ENCODE measurements at places on chromosomes 12 and 14. TPM values are rescaled to one million over a fixed set of nuclear protein-coding genes. Genes with fewer than 3 reads are reported as not detected.
A peak's percentile ranks its signal among the peaks of the same experiment; 100 is the strongest.

- no peak for DNase-seq
Measured at GRCh38 chr12:52226446-52226845, 6.6 kb upstream of the KRT7 start.

DNA sequence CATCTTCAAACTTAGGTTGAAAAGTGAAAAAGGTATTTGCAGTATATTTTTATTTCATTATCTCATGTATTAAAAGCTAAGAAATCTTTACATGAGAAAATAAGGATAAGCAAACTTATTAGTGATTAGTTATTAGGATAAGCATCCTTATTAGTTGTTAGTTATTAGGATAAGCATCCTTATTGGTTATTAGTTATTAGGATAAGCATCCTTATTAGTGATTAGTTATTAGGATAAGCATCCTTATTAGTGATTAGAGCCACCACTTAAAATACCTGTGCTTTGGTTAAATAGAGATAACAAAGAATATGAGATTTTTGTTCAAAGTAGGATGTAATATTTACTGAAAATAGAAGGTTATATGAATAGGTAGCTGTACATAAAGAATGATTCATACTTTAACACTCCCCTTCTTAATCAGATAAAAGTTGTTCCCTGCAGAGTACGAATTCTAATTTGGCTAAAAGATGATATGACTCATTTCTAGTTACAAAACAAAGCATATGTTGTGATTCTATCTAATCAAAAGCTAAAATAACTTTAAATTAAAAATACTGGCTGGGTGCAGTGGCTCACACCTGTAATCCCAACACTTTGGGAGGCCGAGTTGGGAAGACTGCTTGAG, 56.4 kb downstream of the KDM5A start:
- DNase-seq: peak; percentile 71

Gene RDH16
- 1.6 TPM for total RNA-seq

DNA sequence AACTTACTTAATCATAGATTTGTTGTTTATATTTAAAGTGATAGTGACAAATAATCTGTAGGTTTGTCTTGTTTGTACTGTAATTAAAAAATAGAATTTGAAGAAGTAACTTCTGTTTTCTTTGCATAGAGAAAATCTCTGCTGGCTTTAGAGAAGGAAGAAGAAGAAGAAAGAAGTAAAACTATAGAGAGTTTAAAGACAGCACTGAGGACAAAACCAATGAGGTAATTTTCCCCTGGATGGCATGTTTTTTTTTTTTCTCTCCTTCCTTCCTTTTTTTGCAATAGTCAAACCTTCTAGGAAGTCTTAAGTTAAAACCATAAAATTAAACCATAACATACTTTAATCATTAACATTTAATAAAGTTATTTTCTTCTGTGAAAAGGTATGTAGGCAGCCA, 131.9 kb downstream of the DAAM1 start:
- DNase-seq: no peak

DNA sequence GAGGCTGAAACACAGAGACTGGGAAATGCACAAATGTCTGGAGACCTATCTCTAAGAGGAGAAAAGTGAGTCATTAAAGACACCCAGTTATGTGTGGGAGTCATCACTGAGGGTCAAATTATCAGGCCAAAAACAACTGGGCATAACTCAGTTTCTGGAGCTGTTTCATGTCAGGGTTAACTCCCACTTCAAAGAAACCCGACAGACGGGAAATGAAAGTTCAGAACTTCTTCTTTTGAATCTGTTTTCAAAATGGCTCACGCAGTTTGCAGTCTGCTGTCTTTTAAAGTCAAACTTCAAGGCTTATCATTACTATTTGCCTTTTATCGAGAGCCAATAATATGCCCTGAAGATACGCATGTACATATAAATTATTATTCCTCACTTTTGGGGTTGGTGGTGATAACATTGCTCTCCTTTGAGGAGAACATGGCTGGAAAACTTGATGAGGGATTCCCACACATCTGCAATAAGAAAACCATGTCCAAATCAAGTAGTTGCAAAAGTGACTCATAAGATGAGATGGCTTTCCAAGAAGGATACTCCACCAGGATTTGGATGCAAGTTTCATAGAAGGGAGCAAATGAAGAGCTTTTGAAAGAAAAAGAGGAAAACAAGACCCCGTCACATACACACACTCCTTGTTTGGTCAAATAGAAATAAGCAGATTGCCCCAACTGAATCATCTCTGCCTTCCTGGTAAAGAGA, 341.4 kb downstream of the ADAMTS20 start:
- DNase-seq: peak; percentile 36

DNA sequence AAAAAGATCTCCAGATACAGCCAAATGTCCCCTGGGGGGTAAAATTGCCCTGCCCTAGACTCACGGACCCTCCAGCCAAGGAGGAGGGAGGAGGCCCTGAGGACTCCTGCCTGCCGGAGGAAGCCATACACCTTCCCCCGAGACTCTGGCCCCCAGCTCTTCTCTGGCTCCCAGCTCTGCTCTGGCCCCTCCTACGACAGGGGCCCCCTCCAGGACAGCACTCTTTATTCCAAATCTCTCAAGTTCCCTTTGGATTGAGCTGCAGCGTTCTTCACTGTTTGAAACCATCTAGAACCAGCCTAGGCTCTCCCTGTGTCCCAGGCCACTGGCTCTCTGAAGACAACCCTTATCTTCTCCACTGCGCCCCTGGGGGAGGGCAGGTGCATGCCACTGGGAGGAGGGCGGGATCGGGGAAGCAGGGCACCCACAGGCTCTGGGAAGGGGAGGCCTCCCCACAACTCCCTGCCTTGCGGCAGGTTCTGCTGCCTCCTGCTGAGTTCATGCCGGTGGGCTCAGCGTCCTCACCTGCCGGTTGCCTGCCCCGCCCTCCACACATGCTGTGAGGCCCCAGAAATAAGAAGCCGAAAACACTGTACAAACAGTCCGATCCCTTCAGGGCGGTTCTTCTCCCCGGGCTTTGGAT, 112.7 kb downstream of the DICER1 start:
- no peak for DNase-seq

Gene COX8C
- not detected for total RNA-seq

Gene SUSD6
- 3.9 TPM for total RNA-seq

Gene ASIC1
- total RNA-seq: 1.3 TPM

DNA sequence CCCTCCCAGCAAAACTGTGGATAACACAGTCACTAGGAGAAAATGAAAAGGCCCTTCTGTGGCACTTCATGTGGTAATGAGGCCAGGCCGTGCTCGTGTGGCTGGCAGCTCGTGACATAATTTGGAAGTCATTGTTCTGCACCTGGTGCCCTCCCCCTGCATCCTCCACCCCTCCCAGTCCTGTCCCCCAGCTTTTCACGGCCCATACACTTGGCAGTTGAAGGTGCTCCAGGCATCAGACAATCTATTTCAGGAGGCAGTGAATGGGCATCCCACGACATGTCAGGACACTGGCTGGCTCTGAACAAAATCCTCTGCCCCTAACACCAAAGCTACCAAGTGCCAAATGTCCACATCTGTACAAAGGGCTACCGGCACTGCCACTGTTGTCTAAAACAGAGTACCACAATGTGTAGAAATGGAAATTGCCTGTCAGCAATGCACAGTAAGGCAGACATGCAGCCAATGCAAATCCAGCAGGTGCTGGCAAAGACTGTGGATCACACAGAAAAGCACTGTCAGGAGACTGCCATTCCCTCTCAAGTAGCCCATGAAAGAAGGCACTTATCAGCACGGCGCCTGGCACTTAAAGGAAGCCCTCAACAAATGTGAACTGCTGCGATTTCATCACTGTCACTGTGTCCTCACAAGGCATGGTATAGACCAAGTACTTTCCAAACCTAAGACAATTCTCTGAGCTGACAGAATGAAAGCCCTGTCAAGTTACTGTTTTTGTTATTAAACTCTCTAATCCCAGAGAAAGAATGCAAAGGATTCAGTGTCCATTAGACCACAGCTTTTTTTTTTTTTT, 39.1 kb downstream of the CORO1C start:
- peak; percentile 62 for DNase-seq

Gene TMPRSS12
- total RNA-seq: not detected

- peak; percentile 46 for DNase-seq
Measured at GRCh38 chr14:94681300-94682060, 69.3 kb downstream of the SERPINA3 start.

Gene OR2AP1
- total RNA-seq: not detected

- no peak for DNase-seq
Measured at GRCh38 chr14:55500219-55500701, 59.8 kb upstream of the TBPL2 start.

Gene TMEM179
- not detected for total RNA-seq

DNA sequence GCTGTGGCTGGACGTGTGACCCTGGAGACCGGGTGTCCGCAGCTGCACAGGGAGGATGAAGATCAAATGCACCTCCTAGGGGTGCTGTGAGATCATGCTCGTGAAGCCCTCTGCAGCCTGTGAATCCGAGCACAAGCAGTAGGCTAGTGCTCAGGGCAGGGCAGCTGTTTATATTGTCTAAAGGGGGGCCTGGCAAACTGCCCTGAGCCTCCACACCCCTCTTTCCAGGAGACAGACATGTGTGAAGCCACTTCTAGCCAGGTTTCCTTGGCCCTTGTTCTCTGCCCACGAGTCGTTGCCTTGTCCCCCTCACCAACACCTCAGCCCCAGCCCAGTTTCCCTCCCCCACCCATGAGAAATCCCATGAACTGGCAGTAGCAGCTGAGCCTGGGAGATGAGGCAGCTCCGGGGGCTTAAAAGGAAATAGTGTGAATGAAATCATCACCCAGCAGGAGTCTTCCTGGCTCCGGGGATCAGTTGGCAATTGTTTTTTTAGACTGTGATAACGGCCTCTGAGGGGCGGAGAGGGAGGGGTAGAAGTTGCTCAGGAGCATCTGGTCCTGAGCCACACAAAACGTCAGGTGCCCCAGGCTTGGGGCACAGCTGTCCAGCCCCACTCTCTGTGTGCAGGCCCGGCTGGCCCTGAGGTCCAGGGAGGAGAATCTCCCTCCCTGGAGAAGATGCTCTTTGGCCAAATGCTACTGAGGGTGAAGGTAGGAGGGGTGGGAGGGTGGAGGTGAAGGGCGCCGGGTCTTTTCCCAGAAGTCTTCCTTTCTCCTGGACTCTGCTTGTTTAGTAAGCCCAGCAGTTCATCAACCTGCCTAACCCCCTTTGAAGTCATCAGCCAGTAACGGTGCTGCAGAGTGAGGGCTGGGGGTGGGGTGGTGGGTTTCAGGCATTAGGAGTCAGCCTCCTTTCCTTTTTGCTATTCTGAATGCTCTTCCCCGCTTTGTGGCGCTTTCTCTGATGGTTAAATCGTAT, 4.0 kb downstream of the FGF6 start:
- no peak for DNase-seq

GRCh38 chr14:56858422-56858821, 48.1 kb upstream of the OTX2 start:
- DNase-seq: no peak

DNA sequence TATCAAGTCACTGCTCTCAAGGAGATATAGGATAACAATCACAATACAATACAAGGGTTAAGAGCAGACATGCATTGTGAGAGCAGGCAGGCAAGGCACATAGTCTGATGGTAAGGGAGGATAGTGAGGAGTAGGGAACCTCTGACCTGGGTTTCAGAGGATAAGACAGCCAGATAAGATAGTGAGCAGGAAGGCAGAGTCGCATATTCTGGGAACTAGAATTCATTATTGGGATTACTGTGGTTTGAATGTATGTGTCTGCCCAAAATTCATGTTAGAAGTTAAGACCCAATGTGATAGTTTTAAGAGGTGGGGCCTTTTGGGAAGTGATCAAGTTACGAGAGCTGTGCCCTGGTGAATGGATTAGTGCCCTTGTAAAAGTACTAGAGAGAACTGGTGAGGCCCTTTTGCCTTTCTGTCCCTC, 14.4 kb upstream of the ATF1 start:
- DNase-seq: no peak

GRCh38 chr12:68611094-68611805, 551 bp downstream of the RAP1B start:
- peak; percentile 42 for DNase-seq

- no peak for DNase-seq
Measured at GRCh38 chr12:92362785-92363184, 217.1 kb upstream of the BTG1 start.

DNA sequence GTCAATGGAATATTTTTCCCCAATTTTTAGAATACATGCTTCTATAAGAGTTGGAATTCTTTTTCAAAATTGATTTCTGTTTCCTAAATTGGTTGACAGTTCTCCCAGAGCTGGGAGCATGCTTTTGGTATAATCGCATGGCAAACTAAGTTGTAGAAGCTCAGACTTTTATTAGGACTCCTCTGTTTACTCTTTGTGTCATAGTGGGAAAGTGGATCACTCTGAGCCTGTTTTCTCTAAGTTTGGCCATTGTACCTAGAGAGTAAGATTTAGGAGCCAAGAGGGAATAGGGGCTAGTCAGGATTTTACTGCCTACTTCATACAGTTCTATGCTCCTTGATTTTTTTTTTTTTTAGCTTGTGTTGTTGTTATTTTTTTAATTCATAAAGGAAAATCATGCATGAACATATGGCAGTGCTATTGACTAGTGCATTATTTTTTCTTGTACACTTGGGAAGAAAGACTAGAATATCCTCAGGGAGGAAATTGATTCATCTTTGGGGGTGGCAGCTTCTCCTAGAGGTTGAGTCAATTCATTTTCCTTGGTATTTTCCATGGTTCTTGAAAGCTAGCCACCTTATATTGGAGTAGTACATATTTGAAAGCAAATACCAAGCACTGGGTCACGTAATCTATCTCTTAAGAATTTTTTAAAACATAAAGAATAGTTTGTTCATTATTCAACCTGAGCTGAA, 77.7 kb upstream of the TRAF3 start:
- DNase-seq: peak; percentile 40

Gene KRT79
- 0.26 TPM for total RNA-seq

GRCh38 chr12:110739894-110740293, 2.8 kb downstream of the PPP1CC start:
- no peak for DNase-seq

Gene A2ML1
- 258 TPM for total RNA-seq

DNA sequence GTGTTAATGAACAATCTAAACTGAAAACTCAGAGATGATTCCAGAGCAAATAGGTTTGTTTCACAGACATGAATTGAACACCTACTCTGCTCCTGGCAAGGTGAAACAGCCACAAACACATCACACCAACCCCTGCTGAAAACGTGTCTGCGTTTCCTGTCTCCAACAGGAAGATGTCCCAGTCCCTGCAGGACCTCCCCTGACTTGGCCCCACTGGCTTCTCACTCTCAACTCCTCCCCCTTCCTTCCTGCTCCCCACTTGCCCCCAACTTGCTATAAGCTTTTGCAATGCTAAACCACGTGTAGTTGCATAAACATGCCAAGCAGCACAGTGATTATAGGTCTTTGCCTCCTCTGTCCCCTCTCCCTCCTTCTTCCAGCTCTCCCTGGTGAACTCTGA, 567.6 kb downstream of the BCL11B start:
- DNase-seq: no peak

DNA sequence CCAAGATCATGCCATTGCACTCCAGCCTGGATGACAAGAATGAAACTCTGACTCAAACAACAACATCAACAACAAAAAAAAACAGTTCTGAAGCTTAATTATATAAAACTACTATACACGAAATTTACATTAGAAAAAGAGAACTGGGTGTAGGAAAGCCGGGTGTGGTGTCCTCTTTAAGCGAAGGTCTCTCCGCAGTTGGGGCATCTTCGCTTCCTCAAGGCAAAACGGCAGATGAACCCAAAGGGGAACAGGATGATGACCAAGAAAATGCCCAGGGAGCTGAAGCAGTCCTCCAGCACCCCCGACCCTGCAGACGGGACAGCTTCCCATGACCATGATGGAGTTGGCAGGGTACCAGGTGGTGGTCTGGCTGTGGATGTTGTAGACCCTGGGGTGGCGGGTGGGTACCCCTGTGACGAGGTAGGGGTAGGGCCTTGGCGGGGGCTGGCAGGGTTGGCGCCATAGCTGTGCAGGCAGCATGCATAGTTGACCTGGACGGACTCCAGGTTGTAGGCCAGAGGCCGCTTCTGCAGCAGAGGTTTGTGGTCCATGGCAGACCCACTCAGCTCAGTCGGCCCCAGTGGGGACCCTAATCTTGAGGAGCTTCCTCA, 18.2 kb upstream of the BCAT1 start:
- DNase-seq: no peak

Measured in bronchial epithelial cell (primary cell).